ENCODE measurements at places on chromosomes 13 and 19. TPM values are rescaled to one million over a fixed set of nuclear protein-coding genes. Genes with fewer than 3 reads are reported as not detected.
A peak's percentile ranks its signal among the peaks of the same experiment; 100 is the strongest.

GRCh38 chr13:40483601-40484000 lies 182.8 kb downstream of the FOXO1 start:
- DNase-seq, result no peak

DNA sequence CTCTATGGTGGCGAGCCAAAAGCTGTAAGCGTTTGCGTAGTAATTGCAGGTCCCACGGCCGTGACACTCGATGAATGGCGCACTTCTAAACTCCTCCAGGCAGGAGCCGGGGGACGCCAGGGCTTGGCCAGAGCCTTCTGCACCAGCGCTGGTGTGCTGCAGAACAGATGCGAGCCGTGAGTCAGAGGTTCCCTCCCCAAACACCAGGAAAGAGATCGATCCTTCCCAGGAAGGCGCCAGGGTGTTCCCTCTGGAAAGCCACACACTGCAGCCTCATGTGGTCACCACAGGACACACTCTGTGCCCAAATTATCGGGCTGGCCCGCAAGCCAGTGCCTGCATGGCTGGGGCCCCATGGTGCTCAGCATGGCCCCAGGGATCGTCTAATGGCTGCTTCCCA lies 154.6 kb downstream of the COL4A1 start:
- no peak for DNase-seq

DNA sequence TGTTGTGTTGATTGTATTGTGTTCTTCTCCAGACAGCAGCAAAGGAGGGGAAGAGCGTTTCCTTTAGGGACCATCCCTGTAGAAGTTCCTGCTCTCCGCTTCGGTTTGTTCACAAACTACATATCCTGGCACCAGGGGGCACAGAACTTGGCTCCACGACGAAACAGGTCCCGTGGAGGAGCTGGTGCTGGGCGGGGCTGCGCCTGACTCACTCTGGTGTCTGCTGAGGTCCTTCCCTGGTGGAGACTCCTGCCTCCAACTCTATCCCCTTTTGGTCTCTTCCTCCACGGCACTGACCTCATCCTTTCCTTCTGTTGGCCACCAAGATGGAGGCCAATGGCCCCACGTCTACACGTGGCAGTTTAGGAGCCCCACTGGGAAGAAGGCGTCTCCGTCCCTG lies 14.7 kb downstream of the TMPRSS9 start:
- DNase-seq, result no peak

- peak; percentile 88 for DNase-seq
These were observed 564 bp downstream of the SPART start for GRCh38 chr13:36345438-36346221.

DNA sequence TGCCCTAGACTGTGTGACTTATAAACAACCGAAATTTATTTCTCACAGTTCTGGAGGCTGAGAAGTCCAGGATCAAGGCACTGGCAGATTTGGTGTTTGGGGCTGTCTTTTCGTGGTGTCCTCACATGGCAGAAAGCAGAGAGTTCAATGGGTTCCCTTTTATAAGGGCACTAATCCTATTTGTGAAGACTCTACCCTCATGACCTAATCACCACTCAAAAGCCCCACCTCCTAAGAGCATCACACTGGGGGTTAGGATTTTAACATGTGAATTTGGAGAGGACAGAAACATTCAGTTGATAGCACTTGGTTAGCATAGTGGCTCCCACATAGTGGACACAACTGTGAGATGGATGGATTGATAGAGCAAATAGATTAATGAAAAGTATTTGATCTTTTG lies 21.5 kb upstream of the GPR18 start:
- DNase-seq, result no peak

DNA sequence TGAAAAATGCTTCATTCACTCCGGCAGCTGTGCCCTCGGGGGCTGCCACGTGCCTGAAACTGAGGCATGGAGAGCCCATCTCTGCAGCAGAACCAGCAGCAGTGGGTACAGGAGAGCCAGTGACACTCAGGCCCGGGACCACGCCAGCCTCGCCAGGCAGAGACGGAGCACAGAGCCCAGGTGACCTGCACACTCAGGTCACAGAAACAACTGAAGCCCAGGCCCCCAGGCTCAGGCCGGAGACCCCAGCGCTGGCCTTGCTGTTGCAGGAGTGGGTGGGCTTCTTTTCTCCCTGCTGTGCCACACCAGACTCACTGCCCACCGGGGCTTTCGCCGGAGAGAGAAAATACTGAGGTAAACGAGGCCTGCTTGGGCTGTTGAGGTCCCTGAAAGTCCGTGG lies 117.3 kb downstream of the SOX1 start:
- DNase-seq, result no peak

DNA sequence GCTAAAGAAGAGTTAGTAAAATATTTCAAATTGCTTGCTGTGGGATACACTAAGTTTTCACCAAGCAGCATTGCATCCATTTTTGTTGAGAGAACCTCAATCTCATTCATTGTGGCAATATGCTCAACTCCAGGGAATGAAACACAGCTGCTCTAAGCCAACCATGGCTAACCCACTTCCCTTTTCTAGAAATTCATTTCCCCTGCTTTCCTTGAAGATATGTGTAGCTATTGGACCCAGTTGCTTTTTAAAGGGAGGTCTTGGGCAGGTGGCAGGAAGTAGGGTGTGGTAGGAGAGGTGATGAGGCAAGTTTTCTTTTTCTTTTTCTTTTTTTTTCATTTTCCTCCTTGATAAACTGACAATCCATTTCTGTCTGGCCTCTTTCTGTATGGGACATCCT lies 452.2 kb downstream of the FGF14 start:
- no peak for DNase-seq

DNA sequence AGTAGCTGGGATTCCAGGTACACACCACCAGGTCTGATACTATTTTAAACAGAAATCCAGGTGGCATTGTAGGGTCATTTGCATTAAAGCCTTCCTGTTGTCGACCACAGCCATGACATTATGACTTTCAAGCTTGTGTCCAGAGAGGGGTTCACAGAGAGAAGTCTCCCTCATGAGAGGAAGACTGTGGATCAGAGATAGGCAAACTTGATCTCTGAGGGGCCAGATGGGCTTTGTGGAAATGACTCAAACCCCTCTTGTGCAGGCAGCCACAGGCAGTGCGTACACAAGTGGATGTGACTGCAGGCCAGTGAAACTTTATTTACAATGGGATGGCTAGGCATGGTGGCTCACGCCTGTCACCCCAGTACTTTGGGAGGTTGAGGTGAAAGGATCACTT lies 27.8 kb upstream of the F2RL3 start:
- DNase-seq, result no peak

The PTPRH gene
- 0.27 TPM for polyA plus RNA-seq

The MUC16 gene
- polyA plus RNA-seq, result 0.03 TPM

The ATP4B gene
- not detected for polyA plus RNA-seq
